Left ventricle myocardium inferior (tissue), 1 donor: ENCODE measurements at places on chromosomes 13 and 19.

DNA sequence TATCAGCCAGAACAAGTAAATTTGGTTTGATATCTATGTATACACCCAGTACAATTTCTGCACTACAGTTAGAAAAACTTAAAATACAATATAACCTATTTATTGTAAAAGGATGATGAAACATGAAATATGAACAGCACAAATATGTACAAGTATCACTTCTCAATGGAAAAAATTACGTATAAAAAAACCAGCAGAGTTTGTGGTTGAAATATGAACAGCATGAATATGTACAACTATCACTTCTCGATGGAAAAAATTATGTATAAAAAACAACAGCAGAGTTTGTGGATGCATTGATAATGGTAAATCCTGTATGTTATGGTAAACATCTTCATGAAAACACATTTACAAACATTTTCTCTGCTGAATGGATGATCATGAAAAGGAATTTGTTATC is 32.4 kb upstream of the CEACAM21 start:
- H3K36me3 ChIP-seq: no peaks in the 10 kb centered on the region
- H3K4me3 ChIP-seq: no peak overlapping the region
- no peak overlapping the region for H3K27ac ChIP-seq
- H3K27me3 ChIP-seq: peaks cover 40% of the 10 kb centered on the region
- peaks cover 10% of the 10 kb centered on the region for H3K4me1 ChIP-seq

- H3K27me3 ChIP-seq: peaks cover 96% of the 10 kb centered on the region
- no peaks in the 10 kb centered on the region for H3K36me3 ChIP-seq
These were observed at the start of gene CELF5 for GRCh38 chr19:3224346-3225168. CELF5 (plus strand) TSS chr19:3224661; CDS start chr19:3224740, 79 bp downstream.

DNA sequence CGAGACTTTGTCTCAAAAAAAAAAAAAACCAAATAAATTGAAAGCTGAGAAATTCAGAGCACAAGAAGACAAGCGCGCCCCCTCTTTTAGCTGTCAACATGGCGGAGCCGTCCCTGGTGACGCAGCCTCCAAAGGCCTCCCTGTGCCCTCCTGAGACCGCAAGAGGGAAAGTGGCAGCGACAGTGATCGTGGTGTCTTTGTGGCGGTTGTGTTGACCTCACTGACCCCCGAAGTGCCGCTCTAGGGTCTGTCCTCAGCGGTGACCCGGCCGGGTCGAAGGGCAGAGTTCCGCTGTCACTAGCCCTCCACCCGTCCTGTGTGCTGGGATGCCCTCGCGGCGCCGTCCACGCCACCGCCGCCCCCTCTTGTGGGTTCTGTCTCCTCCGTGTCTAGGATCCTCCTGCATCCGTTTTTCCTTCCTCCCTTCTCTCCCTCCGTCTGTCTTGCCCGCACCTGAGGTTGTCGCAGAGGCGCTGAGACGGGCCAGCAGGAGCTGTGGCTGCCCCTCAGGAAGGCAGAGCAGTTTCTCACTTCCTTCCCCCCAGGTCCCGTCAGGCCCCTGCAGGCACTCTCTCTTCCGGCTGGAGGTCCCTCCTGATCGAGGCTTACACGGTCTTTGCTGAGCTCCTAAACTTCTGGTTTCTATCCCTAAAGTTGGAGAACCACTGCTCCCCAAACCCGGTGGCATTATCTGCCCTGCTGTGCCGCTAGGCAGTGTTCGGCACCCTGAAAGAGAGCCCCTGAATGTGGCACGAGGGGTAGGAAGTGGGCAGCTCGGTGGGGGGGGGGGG is 7.2 kb downstream of the UHRF1 start:
- no peak for DNase-seq
- no peak overlapping the region for H3K27ac ChIP-seq
- H3K27me3 ChIP-seq: no peaks in the 10 kb centered on the region

DNA sequence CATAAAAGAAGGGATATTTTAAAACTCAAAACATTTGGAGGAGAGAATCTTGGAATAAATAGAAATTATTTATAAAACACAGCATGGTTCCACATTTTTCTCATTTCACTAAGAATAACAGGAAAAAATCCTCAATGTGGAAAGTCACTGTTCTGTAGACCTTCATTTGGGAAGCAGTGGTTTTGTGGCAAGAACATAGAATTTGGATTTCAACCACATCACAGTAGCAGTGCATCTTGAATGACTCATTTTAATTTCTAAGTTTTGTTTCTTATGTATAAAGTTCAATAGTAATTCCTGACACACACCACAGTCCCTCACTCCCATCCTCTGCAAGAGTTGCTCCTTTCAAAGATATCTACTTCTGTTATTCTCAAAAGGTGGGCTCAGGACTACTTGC is 264.0 kb downstream of the ENOX1 start:
- no peak overlapping the region for H3K4me3 ChIP-seq
- H3K36me3 ChIP-seq: no peaks in the 10 kb centered on the region
- H3K4me1 ChIP-seq: no peaks in the 10 kb centered on the region
- H3K27me3 ChIP-seq: no peaks in the 10 kb centered on the region
- DNase-seq: no peak
